GM04504 (cell line): ENCODE measurements at places on chromosomes 12 and 14.

- no peak for DNase-seq
These were observed 1.4 kb downstream of the RIOX1 start for GRCh38 chr14:73492043-73492552.

DNA sequence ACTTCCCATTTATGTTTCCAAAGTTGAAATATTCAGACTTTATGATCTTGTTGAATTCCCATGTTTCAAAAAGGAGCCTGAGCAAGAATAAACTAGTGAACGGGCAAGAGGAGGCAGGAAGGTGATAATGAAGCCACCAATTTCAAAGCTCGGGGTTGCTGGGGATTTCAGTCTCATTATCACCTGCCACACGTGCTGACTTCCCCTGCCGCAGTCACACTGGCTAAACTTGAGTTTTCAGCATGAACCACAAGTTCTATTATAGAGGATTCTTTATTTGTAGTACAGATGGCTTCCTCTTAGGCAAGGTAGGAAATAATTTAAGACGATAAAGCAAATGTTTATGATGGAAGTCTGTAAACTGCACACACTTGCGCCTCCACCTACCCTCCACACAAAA, 18.1 kb upstream of the DIABLO start:
- DNase-seq: no peak

DNA sequence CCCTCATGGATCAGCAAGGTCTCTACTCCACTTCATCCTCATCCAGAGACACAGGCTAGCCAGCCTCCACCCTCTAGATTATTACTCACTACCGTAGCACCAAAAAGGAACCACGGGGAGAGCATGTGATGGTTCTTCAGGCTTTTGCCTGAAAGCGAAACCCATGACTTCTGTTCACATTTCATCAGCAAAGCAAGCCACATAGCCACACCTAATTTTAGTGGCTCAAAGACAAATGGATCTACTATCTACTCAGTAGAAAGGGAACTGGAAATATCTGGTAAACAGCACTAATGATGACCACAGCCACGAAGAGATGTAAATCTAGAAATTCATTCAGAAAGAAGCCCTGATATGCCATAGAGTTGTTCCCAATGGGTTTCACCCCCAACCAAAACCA, 51.4 kb downstream of the VCPKMT start:
- no peak for DNase-seq

- no peak for DNase-seq
These were observed 2.5 kb downstream of the LEMD3 start for GRCh38 chr12:65171870-65172269.

DNA sequence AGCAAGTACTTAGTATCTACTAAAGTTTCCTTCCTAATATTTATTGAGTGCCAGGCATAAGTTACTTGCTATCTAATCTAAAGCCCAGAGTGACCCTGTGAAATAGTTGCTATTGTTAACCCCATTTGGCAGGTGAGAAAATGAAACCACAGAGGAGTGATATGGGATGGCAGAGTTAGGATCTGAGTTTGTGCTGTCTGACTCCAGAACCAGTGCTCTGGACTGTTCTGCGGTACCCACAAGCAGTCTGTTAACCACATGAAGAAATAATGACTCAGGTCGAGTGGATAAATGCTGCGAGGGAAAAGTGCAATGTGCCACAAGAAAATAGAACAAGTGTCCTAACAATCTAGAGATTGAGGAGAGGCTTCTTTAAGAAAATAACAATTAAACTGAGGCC, 60.7 kb upstream of the GZMB start:
- no peak for DNase-seq
